ENCODE measurements at places on chromosomes 16 and 17.
A peak's percentile ranks its signal among the peaks of the same experiment; 100 is the strongest.

GRCh38 chr17:75514919-75515495 is 330 bp downstream of the CASKIN2 start:
- DNase-seq, result peak; percentile 68

- peak; percentile 19 for DNase-seq
Observed at GRCh38 chr17:72945473-72945872, 147.0 kb downstream of the SLC39A11 start.

DNA sequence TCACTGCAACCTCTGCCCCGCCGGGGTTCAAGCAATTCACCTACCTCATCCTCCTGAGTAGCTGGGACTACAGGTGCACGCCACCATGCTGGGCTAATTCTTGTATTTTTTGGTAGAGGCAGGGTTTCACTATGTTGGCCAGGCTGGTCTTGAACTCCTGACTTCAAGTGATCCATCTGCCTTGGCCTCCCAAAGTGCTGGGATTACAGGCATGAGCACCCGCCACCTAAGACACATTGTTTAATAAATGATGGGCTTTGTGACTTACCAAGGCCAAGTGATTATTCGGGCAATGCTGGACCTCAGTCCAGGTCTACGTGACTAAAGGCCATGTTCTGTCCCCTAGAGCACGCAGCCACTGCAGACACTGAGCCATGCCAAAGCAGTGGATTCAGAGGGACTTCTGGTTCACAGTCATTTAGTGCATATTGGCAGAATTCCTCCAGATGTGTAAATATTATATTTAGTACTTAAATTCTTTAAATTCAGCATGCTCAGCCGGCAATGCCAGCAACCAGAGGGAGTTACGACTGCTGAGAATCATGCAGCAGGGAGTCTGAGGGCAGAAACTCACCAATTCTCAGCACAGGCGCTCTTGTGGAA is 4.8 kb upstream of the ERCC4 start:
- DNase-seq, result no peak

DNA sequence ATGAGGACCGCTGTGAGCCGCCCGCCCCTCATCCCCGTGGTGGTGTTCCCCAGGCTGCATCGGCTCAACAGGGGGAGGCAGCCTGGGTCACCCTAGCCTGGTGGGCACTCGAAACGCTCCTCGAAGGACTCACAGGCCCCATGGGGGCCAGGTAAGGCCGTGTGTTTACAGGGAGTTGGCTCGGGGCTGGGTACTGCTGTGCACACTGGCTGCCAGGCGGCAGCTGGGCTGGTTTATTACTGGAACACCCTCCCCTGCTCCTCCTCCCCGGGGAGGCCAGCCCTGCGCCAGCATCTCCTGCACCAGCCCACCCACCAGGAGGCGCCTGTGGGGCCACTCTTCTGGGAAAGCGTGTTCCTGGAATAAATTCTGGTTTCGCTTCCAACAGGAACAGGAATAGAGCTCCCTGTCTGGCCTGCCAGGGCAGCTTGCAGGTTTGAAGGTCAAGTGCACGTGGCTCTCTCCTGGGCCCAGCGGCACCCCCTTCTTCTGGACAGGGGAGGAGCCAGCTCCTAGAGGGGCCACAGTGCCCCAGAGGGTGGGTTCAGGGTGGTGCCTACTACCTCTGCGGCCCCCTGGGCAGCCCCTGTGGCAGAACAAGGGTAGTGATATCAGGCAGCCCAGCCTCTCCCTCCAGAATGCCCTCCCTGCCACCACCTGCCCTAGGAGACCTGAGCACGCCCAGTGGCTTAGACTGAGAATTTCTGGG is 11.3 kb downstream of the MCRIP1 start:
- DNase-seq, result peak; percentile 42

Measured in NCI-H526 (cell line).